ENCODE measurements at places on chromosomes 2 and 18.

- DNase-seq = no peak
Observed at GRCh38 chr2:134225173-134225572, 28.7 kb upstream of the MGAT5 start.

- no peak for DNase-seq
Observed at GRCh38 chr2:64273524-64274398, 129.5 kb upstream of the PELI1 start.

DNA sequence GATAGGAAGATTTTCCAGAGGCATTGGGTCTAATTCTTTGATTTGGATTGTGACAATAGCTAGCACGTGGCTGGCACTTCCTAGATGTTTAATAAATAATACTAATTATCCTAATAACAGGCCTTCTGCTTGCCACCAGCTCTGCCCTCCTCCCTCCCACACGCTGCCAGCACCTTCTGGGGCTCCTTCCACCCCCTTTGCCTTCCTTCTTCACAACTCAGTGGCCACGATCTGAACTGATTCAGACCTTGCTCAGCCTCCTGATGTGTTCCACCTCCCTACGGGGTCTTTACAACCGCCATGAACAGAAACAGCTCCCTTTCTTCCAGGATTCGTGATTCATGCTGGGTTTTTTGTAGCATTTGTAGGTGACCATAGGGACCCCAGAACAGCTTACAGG is 310.3 kb upstream of the HS6ST1 start:
- no peak for DNase-seq

DNA sequence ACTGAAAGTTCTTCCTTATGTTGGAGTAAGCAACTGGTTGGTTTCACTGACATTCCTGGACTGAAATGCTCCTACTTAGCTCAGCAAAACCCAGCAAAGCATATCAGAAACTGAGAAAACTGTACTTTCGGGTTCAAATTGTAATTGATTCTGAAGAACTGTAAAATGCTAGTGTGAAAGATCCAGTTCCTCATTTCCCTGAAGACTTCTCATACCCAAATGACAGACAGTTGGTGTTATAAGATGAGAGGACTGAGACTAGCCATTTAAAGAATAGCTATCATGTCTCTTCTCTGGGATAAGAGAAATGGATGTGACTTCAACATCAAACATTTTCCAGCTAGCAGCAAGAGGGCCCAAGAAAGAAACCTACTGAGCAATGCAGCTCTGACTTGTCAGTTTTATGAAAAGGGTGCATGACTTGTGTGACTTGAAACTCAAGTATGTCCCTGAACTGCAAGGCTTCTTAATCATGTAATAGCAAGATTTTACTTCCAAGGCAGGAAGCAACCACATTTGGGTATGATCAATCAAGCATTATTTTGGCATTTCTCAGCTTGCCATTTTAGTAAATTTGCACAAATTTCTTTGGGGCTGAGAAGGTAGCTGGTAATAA is 420.3 kb upstream of the MMADHC start:
- no peak for DNase-seq

GRCh38 chr2:6914828-6915227 is 2.4 kb upstream of the RNF144A start:
- no peak for DNase-seq

- DNase-seq = no peak
Observed at GRCh38 chr2:240791821-240792628, 28.0 kb downstream of the KIF1A start.

- no peak for DNase-seq
Observed at GRCh38 chr2:19319064-19319463, 39.4 kb downstream of the OSR1 start.

GRCh38 chr2:120898961-120899750 is 163.5 kb downstream of the GLI2 start:
- DNase-seq = no peak

- no peak for DNase-seq
Observed at GRCh38 chr2:123916531-123916930, 108.6 kb upstream of the CNTNAP5 start.

DNA sequence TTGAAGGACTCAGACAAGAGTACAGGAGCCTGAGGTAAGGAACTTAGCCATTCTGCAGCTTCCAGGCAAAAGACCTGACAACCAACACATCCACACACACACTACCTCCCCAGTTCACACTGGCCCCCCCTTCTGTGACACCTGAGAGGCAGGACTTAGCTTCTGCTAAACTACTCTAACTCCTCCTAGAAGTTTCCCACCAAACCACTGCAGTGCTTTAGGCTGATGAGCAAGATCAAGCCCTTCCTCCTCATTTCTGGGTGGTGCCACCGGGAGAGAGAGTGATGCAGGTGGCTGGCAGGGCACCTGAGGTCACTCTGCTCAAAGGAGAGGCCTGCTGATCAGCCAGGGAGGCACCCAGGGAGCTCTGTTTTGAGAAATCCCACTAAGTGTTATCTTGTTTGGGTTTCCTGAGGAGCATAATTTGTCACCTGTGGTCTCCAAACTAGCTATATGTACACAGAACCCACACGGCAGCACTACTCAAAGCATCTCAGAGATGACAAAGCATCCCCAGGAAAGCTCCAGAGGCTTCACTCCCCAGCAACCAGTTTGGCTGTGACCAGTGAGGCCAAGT is 188.4 kb downstream of the MYO5B start:
- no peak for DNase-seq

- DNase-seq = no peak
Observed at GRCh38 chr18:31429623-31430022, 17.9 kb upstream of the DSG3 start.

GRCh38 chr2:241846406-241846805 is 12.3 kb downstream of the PDCD1 start:
- DNase-seq = no peak

GRCh38 chr2:118186110-118186857 is 98.0 kb downstream of the INSIG2 start:
- peak; percentile 17 for DNase-seq

DNA sequence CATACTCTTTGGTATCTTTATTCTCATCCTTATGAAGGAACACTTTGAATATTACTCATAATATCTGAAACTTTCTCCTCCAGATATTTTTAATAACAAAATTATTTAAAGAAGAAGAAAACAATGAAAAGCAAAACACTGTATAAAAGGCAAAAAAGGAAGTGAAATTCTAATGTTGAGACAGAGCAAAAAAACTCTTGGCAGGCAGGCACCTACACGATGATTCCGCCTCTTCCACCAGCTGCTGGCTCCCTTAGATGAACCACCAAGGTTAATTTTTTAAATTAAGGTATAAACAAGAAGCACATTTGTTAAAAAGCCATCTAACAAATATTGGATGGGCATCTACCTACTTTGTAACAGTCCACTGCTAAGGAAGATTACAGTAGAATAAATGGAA is 434.7 kb downstream of the EPHA4 start:
- DNase-seq = no peak

GRCh38 chr18:31042406-31043181 is at the start of gene DSC3:
Gene DSC3, minus strand, starts transcription at chr18:31042742. Its CDS starts 82 bp downstream, at chr18:31042660.
- DNase-seq = no peak

DNA sequence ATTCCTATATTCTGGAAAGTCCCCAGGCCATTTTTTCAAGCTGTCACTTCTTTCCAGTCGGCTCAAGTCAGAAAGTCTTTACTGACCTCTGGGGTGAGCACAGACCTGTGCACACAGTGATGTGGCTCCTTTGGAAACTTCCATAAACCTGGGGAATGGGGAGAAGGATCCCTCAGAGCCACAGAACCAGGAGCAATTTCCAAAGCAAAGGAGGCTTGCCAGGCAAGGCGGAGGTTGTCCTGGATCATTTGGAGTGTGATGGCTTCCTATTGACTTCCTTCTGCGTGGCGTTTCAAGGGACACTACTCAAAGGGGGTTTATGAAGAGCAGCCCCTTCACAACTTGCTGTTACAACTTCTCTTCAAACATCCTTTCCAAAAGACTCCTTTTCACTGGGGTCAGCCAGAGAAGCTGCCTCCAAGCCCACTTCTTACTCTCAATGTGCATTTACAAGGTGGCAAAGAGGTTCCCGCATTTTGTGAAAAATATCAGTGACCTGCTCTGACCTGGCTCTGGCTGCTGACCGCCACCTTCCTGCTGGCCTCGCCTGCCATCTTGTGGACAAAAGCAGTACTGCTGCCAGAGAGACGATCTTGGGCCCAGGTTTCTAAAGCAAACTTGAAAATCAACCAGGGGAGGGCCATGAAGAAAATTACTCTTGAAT is 18.2 kb upstream of the TMEM247 start:
- DNase-seq = no peak

DNA sequence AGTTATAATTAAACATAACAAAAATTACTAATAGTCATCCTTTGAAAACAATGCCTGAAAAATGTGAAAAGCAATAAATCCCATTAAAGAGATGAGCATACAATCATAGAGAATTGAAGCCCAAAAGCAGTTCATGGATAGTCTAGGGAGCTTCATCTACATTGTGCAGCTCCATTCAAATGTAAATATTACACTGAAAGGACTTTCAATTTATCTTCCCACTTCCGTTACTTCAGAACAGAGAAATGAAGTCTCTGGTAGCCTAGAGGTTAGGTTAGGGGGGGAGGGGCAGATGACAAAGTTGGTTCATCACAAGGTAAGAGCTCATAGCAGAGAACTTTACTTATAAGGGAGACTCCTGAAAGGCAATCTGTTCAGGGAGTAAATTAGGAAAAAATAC is 126.6 kb upstream of the RGPD4 start:
- DNase-seq = no peak

DNA sequence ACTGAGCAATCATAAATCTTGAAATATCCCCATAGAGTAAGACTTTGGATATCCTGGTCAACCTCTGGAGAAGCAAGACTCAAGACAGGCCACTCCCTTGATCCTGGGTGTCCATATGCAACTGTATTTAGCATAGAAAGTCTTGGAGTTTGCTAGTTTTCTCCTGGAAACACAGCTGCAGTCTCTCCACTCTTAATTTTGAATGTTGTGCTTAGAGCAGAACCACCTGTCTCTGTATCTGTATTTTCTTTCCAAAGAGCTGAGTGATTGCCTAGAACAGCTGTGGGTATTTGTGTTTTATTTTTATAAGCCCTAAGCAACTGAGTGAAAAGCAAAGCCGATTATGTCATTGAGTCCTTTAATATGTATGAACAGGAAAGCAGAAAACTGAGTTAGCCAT is 64.1 kb upstream of the ADAM23 start:
- DNase-seq = no peak

- DNase-seq = no peak
Observed at GRCh38 chr18:73462092-73462491, 594.3 kb upstream of the NETO1 start.

- no peak for DNase-seq
Observed at GRCh38 chr18:66729442-66730239, 125.8 kb upstream of the CDH19 start.

DNA sequence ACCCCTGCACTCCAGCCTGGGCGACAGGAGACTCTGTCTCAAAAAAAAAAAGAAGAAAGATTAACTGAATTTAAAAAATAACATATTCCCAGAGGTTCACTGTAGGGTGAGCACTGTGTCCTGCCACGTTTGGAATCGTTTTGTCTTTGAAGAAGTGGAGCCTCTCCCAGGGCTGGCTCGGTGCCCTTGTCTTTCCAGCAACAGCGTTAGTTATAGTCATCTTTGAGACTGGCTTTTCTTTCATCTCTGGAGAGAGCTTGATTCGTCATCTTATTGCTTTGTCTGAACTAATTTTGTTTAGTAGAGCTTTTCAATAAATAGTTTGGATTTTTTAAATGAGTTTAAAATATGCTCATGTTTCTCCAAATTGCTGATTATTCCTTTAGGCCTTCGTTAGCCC is 50.5 kb downstream of the IMPA2 start:
- DNase-seq = peak; percentile 33

DNA sequence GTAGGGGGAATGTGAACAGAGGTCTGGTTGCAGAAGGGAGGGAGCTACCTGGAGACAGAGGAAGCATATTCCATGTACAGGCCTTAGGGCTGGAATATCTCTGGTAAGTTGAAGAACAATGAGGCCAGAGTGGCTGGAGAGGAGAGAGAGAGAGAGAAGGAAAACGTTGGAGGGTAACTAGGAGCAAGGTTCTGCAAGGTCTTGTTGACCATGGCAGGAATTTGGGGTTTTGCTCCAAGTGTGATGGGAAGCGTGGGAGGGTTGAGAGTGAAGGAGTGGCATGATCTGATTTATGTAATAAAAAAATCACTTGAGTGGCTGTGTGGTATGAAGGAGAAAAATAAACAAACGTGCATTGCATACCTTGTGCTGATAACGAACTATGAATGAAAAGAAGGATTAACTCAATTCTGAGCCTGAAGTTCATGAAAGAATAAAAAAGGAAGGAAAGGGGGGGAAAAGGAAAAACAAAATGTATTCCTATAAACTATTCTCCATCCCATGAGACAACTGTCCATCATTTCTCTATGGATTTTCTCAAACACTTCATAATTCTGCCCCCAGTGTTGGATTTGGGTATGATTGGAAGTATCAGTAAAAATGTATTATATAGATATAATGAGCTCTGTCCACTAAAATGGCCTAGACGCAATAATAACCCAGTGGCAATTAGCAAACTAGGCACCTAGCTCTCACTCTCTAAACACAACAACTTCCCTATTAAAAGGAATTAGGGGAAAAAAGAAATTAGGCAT is 59.7 kb upstream of the PMAIP1 start:
- DNase-seq = no peak

GRCh38 chr18:75123113-75123512 is 85.8 kb downstream of the PTGR3 start:
- no peak for DNase-seq

DNA sequence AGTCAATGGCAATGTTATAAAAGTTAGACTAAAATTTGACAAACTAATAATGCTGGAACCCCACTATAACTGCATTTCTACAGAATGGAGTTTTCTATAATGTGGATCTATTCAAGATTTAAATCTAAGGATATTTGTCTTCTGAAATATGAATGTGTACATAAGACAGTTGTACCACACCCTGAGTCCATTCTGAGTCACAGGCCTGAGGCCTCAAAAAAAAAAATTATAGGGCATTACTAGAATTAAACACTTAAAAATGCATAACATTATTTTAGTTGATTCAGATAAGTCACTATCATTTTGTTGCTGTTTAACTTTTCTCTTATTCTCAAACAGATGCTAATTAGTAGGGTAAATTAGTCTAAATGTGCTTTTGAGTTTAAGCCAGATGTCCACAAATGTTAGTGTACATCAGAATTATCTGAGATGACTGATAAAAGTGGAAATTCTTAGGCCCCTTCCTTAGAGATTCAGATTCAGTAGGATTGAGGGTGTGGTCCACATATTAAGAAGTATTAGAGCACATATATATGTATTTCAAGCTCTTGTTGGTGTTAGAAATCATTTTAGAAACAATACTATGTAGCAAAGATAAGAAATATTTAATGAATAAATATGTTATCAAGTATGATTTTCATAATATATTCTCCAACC is 42.4 kb upstream of the COL5A2 start:
- DNase-seq = no peak

GRCh38 chr2:30694286-30695055 is 112.8 kb downstream of the CAPN13 start:
- no peak for DNase-seq

Data from AG04449 (cell line).